ENCODE measurements at places on chromosomes 16 and 17. TPM values are rescaled to one million over a fixed set of nuclear protein-coding genes. Genes with fewer than 3 reads are reported as not detected.

Gene ABCA3
- total RNA-seq, result 0.34 TPM

Gene CTRB1
- not detected for total RNA-seq

Gene PYY
- 0.45 TPM for total RNA-seq

Gene CHRNE
- 0.74 TPM for total RNA-seq

Gene GRIN2A
- under 0.01 TPM for total RNA-seq

Gene HOXB1
- not detected for total RNA-seq

Gene CHD9NB
- total RNA-seq, result under 0.01 TPM

Gene SEZ6L2
- total RNA-seq, result 3.4 TPM

Gene KSR1
- total RNA-seq, result 6.2 TPM

Gene OR3A3
- total RNA-seq, result not detected

Gene ZACN
- total RNA-seq, result not detected

Gene KRT36
- not detected for total RNA-seq

Gene TNP2
- not detected for total RNA-seq

Gene ODF4
- not detected for total RNA-seq

Gene KRT9
- total RNA-seq, result not detected

Gene EPN3
- 0.15 TPM for total RNA-seq
